ENCODE measurements at places on chromosomes 5 and 9.
A peak's percentile ranks its signal among the peaks of the same experiment; 100 is the strongest.

- no peak for DNase-seq
These were observed 35.9 kb upstream of the LECT2 start for GRCh38 chr5:135990528-135991255.

- no peak for DNase-seq
These were observed 26.1 kb downstream of the TNIP1 start for GRCh38 chr5:151054709-151055108.

GRCh38 chr5:132176521-132176945 lies 51.1 kb downstream of the P4HA2 start:
- DNase-seq, result no peak

DNA sequence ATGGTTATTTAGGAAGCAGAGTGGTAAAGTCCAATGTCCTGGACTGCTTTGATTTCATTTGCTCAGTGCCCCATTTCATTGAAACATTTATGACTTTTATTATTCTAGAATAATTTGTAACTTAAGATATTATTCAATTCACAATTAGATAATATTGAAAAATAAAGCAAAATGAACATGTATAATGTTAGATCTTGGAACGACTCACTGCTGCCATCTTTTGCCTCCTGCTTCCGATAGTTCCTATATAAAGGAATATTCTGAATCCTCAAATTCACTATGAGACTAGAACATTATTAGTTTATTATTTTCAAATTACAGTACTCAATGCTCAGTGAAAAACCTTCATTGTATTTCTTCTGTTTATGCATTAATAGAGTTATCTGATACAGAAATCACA lies 2.3 kb upstream of the CTNND2 start:
- DNase-seq, result no peak

GRCh38 chr5:159444441-159445082 lies 114.3 kb upstream of the IL12B start:
- DNase-seq, result no peak

DNA sequence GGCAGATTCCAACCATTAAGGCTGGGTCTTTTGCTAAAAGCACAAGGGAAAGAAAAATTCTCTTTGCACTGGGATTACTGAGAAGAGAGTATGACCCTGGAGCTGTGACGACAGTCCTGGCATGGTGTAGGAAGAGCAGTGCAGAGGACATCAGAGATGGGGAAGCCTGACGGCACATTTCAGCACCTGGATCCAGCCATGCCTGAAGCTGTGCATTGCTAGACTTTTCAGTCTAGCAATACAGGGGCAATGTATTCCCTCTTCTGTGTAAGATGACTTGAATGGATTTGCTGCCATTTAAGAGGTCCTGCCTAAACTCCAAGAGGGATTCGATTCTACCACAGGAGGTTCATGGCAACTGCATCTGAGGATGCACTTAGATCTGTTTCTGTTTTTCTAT lies 12.3 kb upstream of the MRNIP start:
- no peak for DNase-seq

DNA sequence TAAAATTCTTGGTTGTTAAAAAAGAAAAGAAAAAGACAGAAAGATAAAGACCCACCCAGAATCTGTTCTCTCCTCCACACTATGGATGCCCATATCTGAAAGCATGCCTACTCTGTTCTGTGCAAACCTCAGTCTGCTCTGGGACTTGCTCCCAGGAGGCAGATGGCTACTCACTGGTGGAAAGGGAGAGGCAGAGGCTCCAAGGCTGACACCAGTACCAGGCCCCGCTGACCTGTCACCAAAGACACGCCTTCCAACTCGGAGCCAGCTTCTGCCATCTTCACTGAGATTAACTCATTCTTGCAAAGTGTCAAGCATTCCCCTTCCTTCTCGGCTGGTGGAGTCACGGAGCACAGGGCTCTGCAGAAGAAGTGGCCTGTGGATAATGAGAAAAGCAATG lies 21.6 kb downstream of the SH3TC2 start:
- DNase-seq, result no peak

DNA sequence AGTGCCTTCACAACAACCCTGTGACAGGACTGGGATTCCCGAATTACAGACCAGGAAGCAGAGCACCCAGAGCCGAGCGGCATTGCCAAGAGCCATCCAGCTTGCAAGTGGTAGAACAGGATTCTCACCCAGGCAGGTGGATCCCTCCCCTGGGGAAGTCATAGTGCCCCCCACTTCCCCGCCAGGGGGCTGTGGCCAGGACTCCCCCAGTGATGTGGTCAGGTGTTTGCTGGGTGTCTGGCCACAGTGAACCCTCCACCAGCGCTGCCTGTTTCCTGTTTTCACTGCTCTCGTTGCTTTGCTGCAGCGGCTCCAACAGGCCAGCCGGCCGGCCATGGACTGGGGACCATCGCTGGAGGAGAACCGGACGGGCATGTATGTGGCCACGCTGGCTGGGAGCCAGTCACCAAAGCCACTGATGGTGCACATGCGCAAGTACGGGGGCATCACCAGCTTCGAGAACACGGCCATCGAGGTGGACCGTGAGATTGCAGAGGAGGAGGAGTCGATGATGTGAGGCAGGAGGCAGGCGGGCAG lies 19.3 kb downstream of the SLC6A7 start:
- peak; percentile 19 for DNase-seq

GRCh38 chr9:87698069-87698809 lies 27.7 kb upstream of the CTSL start:
- DNase-seq, result no peak
